Natural killer cell treated with Interleukin-12 subunit alpha and Interleukin-12 subunit beta and Interleukin-15 and Interleukin-18, amount 100 ng/mL, for 72 hours (primary cell): ENCODE measurements at places on chromosomes 5 and 9.

- DNase-seq: no peak
Measured at GRCh38 chr9:108386859-108387384, 468.9 kb downstream of the ACTL7B start.

DNA sequence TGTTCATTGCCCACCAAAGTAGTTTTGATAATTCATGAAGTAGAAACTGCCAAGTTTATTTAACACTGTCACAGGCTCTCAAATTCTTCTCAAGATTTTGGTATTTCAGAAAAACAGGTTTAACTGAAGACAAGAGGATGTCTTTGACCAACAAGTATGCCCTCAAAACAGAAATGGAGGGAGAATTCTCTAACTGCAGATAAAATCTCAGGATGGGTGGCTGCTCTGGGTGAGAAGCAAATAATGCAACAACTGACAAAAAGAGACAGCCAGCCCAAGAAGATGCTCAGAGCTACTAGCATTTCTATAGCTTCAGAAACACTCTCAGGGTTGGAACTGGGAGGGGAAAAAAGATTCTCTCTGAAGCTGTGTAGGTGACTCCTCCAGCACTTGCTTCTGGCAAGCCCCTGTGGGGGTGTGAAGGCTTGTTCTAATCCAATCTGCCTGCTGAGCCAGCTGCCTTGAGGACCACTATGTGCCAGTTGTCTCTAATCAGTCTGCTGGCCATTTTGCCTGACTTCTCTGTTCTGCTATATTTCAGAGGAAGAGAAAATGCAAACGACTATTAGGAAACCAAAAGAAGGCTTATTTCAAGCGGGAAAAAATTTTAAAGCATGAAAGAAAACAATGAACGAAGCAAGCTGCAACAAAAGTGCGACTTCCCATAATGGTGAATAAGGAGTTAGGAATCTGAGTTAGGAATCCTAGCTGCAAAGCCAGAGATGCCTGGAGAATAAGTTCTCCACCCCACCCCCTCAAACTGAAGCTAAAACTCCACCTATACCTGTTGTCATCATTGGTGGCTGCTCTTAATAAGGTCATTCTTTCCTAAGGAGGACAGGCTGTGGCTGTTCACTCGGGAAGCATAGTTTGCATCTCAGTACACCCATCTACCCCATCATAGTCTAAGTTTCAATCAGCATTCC lies 147.5 kb downstream of the GNAQ start:
- DNase-seq: no peak

- DNase-seq: peak; percentile 46
Measured at GRCh38 chr5:141669520-141669919, 12.5 kb downstream of the ARAP3 start.

- DNase-seq: no peak
Measured at GRCh38 chr9:26292943-26293342, 599.7 kb downstream of the CAAP1 start.

DNA sequence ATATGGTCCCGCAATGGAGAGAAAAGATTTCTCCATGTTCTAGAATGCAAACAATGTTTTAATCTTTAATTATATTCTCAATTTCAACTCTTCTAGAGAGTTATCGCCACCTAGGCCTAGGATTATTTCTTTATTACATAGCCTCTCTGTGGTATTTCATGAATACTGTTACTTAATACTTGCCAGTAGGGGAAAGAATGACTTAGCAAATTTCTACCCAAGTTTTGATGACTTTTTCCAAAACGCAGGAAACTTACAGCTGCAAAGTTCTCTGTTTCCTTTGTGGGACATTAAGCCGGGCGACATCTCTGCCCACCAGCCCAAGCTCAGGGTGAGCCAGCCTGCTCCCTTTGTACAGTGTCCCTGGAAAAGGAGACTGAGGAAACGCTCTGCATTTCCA lies 73.8 kb downstream of the MED27 start:
- DNase-seq: no peak

- no peak for DNase-seq
Measured at GRCh38 chr5:5287419-5287818, 135.1 kb upstream of the ICE1 start.

- DNase-seq: no peak
Measured at GRCh38 chr9:134858051-134858841, 22.4 kb upstream of the FCN2 start.

DNA sequence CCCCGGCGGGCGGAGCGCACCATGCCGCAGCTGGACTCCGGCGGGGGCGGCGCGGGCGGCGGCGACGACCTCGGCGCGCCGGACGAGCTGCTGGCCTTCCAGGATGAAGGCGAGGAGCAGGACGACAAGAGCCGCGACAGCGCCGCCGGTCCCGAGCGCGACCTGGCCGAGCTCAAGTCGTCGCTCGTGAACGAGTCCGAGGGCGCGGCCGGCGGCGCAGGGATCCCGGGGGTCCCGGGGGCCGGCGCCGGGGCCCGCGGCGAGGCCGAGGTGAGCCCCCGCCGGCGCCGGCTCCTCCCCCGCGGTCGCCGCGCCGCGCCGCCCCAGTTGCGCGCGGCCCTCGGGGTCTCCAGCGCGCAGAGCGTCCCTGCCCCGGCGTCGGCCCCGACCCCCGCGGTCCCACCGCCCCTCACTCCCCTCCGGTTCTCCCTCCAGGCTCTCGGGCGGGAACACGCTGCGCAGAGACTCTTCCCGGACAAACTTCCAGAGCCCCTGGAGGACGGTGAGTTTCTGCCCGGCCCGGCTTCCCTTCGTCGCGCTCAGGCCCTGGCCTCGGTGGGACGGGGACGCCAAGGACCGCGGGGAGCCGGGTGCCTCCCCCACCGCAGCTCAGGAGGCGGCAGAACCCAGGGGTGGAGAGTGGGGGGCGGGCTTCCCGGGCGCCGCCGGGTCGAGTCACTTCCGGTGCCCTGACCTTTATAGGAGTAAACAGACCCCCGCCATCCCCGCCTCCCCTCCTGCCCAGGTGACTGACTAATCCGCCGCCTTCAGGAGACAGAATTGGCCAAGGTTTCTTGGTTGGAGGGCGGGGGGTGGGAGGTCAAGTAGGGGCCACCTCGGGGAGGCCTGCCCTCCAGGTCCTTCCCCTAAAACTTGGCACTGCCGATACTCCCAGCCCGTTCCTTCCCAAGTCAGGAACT lies 665 bp downstream of the TCF7 start:
- DNase-seq: no peak

GRCh38 chr9:6424940-6425339 lies 11.9 kb downstream of the UHRF2 start:
- DNase-seq: no peak

- no peak for DNase-seq
Measured at GRCh38 chr9:34993502-34994259, 4.1 kb downstream of the DNAJB5 start.

GRCh38 chr5:112014783-112015395 lies 257.9 kb upstream of the NREP start:
- no peak for DNase-seq

- DNase-seq: no peak
Measured at GRCh38 chr5:19902316-19902934, 85.6 kb downstream of the CDH18 start.

GRCh38 chr5:35876922-35877321 lies 20.2 kb downstream of the IL7R start:
- DNase-seq: no peak

GRCh38 chr9:130939405-130940026 lies 469 bp upstream of the FIBCD1 start:
- DNase-seq: no peak

- DNase-seq: no peak
Measured at GRCh38 chr5:13063088-13063487, 881.4 kb downstream of the DNAH5 start.

DNA sequence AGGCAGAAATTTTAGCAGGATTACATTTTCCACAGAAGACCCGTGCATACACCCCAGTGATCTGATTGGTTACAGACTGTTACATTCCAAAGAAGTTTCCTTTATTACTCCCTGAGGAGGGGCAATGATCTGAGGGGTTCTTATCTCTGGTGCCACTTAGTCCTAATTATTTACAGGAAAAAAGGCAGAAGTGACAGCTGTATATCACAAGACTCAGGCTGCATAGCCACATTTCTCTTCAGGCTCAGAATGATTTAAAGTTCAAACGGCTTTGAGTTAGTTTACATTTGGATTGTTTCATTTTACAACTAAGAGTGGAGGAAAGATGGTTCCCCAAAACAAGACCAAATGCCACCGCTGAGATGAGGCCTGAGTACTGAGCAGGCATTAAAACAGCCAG lies 17.3 kb downstream of the NAIF1 start:
- no peak for DNase-seq

GRCh38 chr9:131999692-132000551 lies 79.7 kb downstream of the MED27 start:
- DNase-seq: no peak

- DNase-seq: no peak
Measured at GRCh38 chr5:78974011-78974410, 11.1 kb downstream of the ARSB start.

GRCh38 chr5:38557308-38557710 lies 863 bp upstream of the LIFR start:
- DNase-seq: no peak

DNA sequence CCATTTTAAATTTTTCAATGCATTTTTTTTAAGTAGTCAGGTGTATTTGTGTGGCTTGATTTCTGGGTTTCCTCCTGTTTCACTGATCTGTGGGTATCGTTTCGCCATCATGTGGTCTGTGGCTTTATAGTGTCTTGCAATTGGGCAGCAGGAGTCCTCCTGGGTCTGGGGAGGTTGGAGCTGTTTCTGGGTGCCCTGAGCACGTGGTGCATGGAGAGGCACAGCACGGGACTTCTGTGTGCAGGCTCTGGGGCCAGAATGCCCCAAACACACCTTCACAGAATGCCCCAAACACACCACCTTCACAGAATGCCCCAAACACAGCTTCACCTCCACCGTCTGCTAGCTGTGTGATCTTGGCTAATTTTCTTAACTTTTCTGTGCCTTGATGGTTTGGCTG lies 82.6 kb upstream of the COL5A1 start:
- peak; percentile 44 for DNase-seq

DNA sequence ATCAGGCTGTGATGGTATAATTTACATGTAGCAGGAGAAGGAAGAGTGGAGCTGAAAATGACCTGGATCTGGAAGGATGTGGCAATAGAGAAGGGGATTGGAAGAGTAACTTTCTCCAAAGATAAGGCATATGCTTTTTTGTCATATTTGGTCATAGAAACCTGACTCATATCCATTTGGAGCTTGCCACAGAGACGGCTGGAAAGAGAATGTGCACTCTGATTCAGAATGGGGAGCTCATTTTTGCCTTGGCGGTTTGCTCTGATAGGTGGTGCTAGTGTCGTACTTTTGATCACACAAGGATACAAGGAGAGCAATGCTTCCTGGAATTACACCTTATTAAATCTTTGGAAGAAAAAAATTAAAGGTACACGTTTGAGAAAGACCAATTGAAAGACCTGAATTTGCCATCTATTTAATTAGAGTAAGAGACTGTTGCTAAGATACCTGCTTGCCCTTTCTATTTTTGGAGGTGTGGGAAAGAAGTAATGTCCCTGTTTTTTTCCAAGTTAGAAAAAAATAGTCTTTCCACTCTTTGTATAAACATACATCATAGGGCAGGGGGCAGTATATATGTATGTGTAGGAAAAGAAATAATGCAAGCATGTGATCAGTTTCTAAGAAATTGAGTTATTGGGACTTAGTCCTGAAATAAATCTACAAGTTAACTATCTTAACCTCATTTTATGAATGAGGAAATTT lies 5.4 kb downstream of the LSM11 start:
- no peak for DNase-seq

- no peak for DNase-seq
Measured at GRCh38 chr5:10735569-10736276, 25.3 kb downstream of the DAP start.

DNA sequence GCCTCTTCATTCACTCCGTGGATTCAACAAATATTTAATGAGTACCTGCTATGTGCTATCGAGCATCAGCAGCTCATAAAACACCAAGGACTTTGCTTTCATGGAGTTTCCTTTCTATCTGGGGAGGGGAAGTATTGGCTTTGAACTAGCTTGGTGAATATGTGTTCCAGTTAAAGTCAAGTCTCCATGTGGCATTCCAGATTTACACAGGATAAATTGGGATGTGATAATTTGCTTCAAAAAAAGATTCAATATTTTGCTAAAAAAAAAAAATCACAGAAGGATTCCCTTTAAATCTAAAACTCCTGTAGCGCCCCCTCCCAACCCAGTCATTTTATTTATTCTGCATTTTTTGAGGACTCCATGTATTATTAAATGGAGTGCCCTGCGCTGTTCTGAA lies 346.3 kb upstream of the SLC30A5 start:
- DNase-seq: no peak

DNA sequence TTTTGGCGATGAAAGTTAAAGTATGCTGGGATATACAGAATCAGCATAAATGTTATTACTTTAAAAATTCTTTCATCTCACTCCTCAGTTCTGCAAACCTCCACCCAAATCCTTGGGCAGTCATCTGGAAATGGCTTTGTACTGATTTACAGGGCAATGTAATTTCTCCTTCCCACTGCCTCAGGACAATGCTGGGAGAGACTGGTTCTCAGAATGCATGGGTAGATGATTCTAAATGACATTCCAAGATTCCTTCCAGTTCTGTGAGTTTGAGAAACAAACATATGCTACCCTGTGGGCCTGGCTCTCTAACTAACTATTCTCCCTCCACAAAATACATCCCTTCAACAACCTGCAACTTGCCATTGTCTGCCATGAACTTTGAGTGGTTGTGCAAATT lies 7.5 kb upstream of the PSAT1 start:
- no peak for DNase-seq

- no peak for DNase-seq
Measured at GRCh38 chr9:33447799-33448553, 583 bp upstream of the AQP3 start.

DNA sequence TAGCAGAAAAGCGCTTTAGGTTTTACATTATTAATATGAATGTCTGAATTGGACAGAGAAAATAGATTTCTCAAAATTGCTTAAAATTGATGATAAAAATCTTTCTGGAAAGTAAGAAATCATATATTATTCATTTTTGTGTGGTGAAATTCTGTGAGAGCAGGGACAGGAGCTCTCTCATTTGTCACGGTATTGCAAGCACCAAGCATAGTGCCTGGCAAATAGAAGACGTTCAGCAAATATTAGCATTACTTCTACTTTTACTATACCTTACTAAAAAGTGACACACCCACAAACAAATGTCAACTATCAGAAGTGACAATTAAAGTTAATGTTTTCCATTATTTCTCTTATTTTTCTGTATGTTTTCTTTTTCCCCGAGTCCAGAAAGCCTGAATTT lies 69.1 kb downstream of the XRCC4 start:
- no peak for DNase-seq

DNA sequence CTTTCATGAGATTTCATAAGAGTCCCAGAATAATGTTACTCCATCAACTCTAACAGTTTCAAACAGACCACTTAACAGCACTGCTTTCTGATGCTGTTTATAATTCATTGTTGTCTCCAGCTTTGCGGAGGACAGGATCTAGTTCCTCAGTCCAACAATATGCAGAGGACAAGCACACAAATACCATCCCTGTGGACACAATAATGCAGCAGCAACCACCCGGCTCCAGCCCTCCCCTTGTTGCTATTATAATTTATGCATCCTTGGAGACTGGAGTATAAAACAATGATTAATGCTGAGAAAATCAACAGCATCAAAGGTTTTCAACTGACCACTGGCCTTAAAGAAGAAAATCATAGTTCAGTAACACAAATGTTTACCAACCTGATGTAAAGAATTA lies 108.3 kb downstream of the DENND1A start:
- no peak for DNase-seq
